ENCODE measurements at places on chromosomes 3 and 15. TPM values are rescaled to one million over a fixed set of nuclear protein-coding genes. Genes with fewer than 3 reads are reported as not detected.

DNA sequence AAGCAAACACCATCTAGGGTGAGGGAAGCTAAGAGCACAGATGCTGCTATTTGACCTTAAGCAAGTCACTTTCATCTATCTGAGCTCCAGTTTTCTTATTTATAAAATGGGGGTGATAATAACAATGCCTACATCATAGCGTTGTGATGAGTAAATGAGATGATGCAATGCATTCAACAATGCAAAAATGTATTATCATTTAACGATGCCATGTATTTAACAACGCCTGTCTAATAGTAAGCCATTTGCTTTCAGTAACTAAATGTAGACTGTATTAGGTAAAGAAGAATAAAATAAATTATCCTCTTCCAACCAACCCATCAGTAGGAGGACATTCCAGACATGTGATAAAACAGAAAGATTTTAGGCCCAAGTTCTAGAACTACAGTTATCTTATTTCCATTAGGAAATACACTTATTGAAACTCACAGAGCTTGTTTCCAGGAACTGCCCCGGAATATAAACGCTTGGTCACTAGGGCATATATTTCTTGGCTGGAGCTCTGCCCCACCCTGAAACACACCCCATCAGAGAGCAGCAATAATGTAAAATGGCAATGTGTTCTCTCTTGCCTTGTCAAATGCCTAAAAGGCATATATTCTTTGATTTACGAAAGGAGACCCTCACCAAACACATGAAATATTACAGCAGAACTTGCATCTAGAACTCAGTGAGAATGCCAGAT, 128.3 kb downstream of the LIPC start:
- no peak for DNase-seq

DNA sequence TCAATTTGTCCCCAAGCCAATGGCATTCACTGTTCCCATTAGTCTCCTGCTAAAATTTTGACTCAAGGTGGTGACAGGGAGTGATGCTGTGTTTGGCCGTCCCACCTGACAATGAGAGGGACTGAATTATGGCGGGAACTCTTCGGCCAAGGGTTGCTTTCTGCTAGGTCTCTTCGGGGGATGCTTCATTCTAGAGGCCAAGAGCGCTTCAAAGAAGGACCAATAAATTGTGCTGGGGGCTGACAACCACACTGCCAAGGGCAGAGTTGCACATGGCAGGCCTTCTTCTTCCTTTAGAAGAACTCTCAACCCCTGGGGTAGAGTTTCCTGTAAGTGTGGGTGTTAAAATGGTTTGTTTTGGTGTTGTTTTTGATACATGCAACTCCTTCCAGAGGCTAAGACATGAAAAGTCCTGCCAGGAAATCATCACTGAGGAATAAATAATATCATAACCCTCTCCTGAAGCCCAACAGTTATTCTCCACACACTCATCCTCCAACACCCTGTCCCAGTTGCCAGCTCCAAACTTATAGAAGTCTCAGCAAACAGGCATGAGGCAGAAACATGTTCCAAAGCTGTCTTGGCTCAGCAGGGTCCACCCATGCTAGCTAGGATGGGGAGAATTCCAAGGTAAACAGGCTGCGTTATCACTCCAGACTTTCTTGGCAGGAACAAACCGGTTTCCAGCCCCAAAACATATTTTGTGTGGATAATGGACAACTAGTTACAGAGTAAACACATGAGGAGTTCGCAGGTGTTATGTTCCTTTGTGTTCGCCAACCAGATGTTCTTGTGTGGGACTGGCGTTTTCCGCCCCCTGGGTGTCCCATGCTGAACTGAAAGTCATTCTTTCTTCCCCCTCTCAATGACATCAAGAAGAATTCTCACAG, 396.7 kb upstream of the RGMA start:
- DNase-seq = no peak

Gene TRPC1
- total RNA-seq = 11.0 TPM

Gene CLDN18
- total RNA-seq = not detected

Gene SMCO1
- not detected for total RNA-seq

Gene EFHB
- 0.96 TPM for total RNA-seq

GRCh38 chr15:25527118-25527517, 88.3 kb upstream of the UBE3A start:
- DNase-seq = no peak

Gene USP4
- 41.9 TPM for total RNA-seq

- no peak for DNase-seq
These were observed 42.3 kb downstream of the KLHL6 start for GRCh38 chr3:183513046-183513706.

Gene MORC1
- not detected for total RNA-seq

DNA sequence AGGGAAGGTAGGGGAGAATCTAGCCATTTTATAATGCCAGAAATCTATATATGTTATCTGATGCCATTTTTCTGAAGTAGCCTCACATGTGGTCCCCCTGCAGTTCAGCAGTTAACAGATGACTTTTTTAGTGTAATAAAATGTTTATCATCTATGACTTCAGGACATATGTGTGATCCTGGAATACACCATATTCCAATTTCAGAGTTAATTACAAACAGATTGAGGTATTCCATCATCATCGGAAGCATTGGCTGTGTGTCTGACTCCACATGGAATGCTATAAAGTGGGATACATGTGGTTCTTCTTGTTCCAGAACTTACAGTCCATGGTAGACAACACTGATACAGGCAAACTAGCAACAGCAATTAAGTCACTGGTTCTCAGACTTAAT, 45.9 kb upstream of the LIMD1 start:
- DNase-seq = peak; percentile 32

- DNase-seq = peak; percentile 49
These were observed 596 bp upstream of the LIMD1 start for GRCh38 chr3:45593708-45594601.

DNA sequence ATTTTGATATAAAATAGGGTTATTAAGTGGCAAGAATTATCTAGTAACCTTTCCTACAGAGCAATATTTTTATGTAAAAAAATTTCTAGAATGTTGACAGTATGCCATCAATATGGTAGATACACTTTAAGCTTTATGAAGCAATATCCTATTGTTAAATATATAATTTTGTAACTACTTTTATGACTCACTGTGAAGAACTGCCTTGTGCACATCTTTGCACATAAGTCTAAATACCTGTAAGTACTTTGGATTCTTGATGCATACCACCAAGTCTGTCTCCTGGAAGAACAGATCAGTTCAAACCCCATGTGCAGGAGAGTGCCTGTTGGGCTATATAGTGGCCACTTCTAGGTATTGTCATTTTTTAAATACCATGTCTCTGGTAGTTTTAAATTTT, 205.7 kb upstream of the EIF1B start:
- no peak for DNase-seq

GRCh38 chr3:3783210-3783609, 16.0 kb upstream of the LRRN1 start:
- DNase-seq = no peak

All from HFFc6 (cell line).